ENCODE measurements at places on chromosomes 13 and 19.

- DNase-seq: no peak
Measured at GRCh38 chr13:35664747-35665146, 188.3 kb upstream of the MAB21L1 start.

DNA sequence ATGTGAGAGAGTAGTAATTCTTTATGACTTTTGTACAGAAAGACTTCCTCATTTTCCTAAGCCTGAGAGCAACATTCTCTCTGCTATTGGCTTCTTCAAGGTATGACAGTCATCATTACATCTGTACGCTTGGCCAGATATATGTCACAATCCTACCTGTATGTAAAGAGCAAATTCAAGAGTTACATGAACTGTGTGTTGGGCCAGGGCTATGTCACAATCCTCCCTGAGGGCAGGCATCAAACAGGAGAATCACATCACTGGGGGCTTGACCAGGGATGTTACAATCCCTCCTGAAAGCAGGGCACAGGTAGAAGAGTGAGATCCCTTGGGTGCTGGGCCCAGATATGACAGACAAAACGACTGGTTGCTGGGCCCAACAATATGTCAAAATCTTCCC, 9.8 kb upstream of the ZNF724 start:
- DNase-seq: no peak

- no peak for DNase-seq
Measured at GRCh38 chr19:10979951-10980381, 19.1 kb downstream of the SMARCA4 start.

DNA sequence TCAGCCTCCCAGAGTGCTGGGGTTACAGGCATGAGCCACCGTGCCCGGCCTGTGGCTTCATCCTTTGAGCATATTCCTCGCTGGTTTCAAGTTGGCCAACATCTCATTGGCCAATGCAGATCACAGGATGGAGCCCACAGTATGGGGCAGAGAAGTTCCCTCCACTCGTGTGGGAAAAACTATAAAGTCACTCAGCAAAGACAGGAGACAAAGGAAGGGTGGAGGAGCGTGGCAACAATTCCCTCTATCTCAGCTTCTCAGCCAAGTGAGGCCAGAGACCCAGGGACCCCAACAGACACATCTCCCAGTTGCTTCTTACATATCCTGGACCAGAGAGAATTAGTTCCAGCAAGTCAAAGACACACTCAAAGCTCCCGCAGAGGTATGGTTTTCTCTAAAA, 184.6 kb upstream of the SOX1 start:
- DNase-seq: no peak

DNA sequence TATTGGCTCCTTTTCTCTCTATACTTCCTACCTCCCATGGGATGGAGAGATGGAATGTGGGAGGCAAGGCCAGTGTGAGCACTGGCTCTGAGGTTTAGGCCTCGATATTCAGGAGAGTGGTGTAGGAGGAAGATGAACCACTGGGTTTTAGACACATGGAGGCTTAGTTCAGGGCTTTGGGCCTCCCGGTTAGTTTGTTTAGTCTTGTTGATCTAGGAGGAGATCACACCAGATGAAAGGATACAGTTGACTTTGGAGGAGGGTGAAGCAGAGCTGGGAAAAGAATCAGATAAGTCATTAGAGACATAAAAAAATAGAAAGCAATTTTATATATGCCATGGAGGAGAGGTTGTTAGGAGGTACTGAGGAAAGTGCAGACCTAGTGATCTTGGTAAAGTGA, 30.9 kb downstream of the RNASEH2B start:
- DNase-seq: no peak

- DNase-seq: no peak
Measured at GRCh38 chr19:39599116-39599515, 3.2 kb upstream of the LGALS13 start.

DNA sequence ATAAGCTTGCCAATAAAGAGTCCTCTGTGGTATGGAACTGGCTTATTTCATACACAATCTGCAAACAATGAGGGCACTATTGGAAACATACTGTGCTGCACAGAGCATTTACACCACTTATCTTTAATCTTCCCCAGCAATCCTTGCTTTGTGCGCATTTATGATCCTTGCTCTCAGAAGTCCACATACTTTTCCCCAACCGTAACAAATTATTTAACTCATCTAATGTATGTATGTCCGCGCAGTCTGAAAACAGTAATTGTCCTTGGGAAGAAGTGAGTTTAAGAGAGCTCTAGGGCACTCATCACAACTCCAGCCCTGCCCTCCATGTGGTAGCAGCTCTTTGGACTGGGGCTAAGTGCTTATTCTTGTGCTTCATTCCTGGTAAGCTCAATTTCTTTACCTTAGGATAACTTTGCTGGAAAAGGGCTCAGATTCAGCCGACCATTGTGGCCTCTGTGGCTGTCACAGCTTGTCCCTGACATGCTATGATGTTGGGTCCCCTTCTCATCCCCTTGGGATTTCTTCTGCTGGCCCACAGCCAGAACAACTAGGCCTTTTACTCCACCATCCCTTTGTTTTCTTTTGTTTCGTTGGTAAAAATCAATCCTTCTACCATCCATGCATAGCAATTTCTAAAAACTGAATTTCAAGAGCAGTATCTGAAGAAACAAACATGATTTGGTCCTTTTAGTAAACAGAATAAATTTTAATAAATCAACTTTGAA, 152.7 kb downstream of the TNFRSF19 start:
- DNase-seq: no peak

- DNase-seq: no peak
Measured at GRCh38 chr19:5192568-5192967, 148.0 kb downstream of the PTPRS start.

DNA sequence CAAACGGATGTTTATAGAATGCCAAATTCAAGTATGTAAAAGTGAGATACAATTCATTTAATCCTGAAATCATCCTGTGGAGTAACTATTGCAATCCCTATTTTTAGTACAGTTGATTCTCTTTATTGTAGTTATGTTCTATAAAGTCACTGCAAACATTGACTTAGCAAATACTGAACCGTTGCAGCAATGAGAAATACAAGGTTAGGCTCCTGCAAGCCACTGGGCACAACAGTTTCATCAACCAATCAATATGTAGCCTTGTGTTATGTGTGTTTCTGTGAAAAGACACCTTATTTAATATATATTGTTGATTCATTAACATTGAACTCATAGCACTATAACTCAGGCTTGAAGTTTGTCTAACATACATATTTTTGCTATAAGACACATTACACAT, 174.4 kb downstream of the DCT start:
- no peak for DNase-seq

DNA sequence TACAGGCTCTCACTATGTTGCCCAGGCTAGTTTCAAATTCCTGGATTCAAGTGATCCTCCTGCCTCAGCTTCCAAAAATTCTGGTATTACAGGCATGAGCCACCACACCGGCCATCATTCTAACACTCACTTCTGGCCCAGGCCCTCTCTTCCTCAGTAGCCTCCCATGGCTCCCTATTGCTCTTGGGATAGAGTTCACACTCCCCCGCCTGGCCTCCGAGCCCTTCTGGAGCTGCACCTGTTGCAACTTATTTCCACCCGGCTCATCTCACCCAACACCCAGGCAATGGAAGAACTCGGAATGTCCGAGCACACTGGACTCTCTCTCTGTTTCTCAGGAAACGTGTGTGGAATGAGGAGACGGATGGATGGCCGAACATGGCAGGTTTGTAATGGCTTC, 9.0 kb upstream of the SBK3 start:
- DNase-seq: no peak

- no peak for DNase-seq
Measured at GRCh38 chr19:29779921-29780320, 31.9 kb upstream of the CCNE1 start.

GRCh38 chr19:46393456-46394401, 19.6 kb downstream of the CCDC8 start:
- no peak for DNase-seq

DNA sequence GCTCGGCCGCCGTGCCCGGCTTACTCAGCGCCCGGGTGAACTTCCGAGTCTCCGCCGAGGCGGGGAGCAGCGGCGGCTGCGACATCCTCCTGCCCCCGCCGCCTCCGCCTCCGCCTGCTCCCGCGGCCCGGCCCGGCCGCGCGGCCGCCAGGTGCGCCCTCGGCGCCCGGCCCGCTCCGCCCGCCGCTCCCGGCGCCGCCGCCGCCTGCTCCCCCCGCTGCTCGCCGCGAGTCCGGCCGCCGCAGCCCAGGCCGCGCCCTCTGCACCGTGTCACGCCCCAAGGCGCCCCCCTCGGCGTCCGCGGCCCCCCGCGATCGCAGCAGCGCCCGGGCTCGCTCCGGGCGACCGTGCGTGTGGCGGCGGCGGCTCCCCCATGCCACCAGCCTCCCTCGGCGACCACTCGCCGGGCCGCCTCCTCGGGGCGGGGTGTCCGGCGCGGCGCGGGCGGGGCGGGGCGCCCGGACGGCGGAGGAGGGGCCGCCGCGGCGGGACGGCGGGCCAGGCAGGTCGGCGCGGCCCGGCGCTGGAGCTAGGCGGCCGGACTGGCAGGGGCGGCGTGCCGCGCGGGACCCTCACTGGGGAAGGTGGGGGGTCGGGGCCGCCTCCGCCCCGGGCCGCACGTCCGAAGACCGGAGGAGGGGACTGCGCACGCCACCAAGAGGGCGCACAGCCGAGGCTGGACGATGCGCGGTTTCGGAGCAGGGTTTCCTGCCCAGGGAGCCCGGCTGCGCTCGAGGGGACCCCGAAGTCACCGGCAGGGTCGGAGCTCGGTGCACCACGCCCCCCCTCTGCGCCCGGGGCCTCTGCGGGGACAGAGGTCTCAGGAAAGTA, 108.6 kb upstream of the DOCK9 start:
- DNase-seq: no peak

DNA sequence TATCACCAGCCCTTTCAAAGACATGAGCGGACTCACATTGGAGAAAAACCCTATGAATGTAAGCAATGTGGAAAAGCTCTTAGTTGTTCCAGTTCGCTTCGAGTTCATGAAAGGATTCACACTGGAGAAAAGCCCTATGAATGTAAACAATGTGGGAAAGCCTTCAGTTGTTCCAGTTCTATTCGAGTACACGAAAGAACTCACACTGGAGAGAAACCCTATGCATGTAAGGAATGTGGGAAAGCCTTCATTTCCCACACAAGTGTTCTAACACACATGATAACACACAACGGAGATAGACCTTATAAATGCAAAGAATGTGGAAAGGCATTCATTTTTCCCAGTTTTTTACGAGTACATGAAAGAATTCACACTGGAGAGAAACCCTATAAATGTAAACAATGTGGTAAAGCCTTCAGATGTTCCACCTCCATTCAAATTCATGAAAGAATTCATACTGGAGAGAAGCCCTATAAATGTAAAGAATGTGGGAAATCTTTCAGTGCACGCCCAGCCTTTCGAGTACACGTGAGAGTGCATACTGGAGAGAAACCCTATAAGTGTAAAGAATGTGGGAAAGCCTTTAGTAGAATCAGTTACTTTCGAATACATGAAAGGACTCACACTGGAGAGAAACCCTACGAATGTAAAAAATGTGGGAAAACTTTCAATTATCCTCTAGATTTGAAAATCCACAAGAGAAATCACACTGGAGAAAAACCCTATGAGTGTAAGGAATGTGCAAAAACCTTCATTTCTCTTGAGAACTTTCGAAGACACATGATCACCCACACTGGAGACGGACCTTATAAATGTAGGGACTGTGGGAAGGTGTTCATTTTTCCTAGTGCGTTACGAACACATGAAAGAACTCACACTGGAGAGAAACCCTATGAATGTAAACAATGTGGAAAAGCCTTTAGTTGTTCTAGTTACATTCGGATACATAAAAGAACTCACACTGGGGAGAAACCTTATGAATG, 17.6 kb downstream of the ZNF791 start:
- DNase-seq: no peak

DNA sequence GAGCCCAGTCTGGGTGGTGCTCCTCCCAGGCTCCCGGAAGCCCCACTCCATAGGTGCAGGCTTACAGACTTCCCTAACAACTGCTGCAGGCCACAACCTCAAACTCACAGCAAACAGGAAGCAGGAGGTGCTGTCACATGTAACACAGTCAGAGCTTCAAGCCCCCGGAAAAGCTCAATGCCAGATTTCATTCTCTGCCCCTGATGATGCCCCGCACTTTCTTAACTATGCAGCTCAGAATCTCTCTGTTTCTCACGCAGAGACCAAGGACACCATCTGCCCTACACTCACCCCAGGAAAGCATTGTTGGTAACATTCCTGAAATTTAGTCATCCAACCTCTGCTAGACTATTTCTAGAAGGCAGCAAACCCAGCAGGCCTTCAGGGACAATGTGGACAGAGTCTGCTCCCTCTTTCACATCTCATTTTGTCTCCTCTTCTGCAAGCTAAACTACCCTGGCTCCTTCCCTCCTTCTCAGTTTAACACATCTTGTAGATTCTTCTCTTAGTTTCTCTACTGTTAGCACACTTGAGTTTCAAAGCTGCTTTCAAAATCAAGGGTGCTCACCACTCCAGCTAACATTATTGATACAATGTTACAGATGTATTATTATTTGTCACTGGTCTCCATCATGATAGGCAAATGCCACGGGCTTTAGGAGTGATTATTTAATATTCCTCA, 162.5 kb downstream of the KCTD12 start:
- DNase-seq: no peak

- no peak for DNase-seq
Measured at GRCh38 chr19:29366757-29367156, 153.8 kb upstream of the UQCRFS1 start.

- no peak for DNase-seq
Measured at GRCh38 chr19:31418692-31419430, 69.6 kb upstream of the TSHZ3 start.

DNA sequence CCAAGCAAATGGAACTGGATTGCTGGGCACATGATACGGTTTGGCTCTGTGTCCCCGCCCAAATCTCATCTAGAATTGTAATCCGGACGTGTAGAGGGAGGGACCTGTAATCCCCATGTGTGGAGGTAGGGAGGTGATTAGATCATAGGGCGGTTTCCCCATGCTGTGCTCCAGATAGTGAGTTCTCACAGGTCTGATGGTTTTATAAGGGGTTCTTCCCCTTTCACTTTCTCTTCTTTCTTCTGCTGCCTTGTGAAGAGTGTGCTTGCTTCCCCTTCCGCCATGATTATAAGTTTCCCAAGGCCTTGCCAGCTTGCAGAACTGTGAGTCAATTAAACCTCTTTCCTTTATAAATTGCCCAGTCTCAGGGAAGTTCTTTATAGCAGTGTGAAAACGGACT, 32.6 kb upstream of the MTIF3 start:
- DNase-seq: no peak

GRCh38 chr13:74452881-74453280, 318.7 kb upstream of the KLF12 start:
- DNase-seq: no peak

DNA sequence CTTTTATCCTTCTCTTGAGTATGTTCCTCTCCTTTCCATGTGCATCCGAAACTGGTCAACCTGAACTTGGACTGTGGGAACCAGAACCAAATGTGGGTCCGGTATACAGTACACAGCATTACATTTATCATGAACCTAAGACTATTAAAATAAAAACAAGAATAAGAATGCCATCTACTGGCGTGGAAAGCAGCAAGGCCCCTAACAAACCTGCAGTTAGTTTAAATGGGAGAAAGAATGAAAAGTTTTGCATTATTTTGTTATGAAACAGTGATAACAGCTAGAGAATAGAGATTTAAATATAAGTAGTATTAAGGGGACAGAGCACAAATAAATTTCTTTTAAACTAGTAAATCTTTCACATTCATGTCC, 159.5 kb downstream of the RBM26 start:
- DNase-seq: no peak

GRCh38 chr19:40716031-40716481, 630 bp downstream of the COQ8B start:
- DNase-seq: no peak
